ENCODE measurements at places on chromosomes 12 and 14.

DNA sequence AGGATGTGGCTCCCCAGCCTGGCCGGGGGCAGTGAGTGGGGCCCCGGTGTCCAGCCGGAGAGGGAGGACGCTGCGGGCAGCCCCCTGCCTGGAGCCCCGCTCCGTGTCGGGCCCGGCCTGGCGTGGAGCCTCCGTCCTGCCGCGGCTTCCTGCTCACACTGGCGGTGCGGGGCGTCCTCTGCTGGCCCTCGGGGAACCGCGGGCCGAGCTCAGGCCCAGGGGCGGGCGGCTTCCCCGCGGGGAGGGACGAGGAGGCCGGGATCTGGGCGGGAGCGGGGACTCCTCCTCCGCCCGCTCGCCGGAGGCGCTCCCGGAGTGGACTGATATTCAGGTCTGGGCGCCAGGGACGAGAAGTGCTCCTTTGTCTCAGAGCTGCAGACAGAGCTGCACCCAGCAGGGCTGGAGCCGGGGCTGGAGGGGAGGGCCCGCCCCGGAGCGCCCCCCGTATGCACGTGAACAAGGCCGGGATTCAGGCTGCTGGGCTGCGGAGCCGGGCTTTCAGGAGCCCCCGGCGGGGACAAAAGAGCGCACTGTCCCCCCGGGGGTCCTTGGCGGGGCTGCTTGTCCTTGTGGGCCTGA is 2.2 kb downstream of the MMP17 start:
- no peak for DNase-seq

- DNase-seq, result no peak
Observed at GRCh38 chr14:56995010-56995409, 184.7 kb upstream of the OTX2 start.

- DNase-seq, result no peak
Observed at GRCh38 chr14:61889914-61890351, 127.7 kb downstream of the SNAPC1 start.

DNA sequence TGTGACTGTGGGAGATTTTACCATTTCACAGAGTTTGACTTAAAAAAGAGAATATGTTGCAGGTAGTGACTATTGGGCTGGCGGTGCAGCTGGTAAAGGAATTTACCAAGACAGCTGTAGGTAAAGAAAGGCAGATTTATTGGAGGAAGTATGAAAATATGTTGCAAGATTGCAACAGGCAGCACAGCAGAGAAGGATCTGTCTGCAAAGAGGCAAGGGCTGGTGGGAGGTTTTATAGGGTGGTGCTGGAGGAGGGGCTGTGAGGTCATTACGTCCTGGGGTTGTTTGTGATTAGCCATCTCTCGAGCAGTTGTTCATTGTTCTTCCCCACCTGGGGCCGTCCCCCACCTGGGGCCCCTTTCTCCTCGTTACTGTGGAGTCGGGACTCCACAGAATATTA is 62.1 kb downstream of the ACACB start:
- no peak for DNase-seq

- DNase-seq, result no peak
Observed at GRCh38 chr14:95557291-95557690, 22.4 kb downstream of the GLRX5 start.

- DNase-seq, result no peak
Observed at GRCh38 chr12:124523071-124523470, 44.3 kb downstream of the NCOR2 start.

DNA sequence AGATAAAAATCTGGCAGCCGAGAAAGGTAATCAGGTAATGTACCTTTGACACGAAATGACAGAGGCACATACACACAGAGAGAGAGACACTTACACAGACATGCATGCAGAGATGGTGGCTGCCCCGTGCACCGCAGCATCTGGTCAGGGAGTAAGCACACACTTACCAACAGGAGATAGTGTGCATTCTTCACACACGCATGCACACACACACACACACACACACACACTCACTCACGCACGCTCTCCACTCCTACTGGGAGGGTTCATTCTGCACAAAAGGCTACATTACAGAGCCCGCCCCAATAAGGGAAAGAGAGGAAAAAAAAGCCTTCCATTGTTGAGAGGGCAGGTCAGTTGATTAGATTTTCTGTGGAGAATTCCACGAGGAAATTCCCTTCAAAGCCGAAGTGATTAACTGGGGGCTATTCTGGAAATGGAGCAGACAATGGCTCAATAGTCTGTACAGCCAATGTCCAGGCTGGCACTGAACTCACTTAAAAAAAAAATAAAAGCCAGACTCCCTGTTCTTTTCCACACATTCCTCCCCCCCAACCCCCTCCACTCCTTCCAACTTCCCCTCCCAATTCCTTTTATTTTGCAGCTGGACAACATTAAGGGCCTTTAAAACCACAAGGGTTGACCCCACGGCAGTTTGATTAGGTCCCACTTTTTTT is 1.4 kb upstream of the SOX5 start:
- no peak for DNase-seq

DNA sequence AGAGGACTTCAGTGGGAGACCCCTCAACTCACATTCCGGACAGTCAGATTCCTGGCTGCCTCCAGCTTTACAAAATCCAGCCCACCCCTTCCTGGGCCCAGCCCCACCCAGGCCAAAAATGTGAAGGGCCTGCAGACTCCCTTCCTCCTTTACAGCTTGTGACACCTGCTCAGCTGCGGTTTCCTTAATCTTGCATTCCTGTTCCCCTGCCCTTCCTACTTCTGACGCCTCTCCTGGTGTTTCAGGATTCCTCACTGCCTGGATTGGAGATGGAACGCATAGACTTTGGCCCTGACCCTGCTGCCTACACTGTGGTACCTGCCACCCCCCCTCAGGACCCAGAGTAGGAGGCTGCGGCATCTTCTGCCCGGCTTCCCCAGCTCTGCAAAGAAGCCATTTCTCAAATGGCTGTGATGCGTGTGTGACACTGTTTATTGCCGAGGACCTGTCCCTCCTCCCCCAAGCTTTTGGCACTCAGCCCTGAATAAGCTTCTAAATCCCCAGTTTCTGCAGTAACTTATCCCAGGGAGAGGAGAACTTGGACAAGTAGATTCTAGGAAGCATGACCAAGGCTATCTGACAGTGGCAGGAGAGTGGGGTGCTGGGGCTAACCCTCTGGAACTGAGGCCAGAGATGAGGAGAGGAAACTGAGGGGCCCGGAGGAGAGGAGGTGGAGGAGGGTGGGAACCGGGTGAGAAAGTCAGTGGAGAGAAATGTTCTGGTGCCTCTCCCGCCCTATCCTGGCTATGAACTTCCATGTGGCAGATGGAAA is 24.9 kb upstream of the BCDIN3D start:
- no peak for DNase-seq

DNA sequence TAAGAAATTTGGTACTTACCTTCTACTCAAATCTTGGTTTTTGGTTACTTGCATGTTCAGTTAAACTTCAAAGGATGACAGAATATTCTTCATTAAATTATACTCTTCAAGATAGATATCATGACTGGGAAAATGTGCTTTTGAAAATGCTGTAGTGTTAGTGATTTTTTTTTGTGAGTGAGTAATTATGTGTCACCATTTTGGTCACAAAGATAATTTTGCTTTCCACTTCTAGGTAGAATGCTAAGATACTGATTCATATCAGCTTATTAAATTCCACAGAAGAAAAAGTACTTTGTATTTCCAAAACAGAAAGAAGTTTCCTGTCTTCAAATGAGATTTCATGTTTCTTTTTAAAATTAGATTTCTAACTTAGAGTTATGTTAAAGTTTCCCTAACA is 61.2 kb downstream of the ATXN7L3B start:
- DNase-seq, result no peak

DNA sequence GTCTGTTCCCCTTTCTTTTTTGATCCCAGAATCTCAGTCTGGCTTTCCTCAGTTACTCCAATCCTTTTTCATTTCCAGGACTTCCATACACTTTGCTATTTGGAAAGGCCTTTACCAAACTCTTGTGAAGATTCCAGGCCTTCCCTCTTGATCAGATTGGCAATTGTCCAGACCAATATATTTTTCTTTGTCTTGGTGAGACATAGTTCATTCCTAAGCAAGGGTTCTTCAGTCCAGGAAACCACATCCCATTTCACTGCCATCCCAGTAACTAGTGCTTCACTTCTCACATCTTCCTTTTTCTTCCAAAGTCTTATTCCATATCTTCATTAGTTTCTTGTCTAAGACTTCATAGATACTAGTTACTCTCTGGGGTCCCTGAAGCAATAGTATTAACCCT is 2.1 kb upstream of the PTPRQ start:
- no peak for DNase-seq

GRCh38 chr14:72476657-72477499 is 417.0 kb downstream of the DPF3 start:
- peak; percentile 11 for DNase-seq

DNA sequence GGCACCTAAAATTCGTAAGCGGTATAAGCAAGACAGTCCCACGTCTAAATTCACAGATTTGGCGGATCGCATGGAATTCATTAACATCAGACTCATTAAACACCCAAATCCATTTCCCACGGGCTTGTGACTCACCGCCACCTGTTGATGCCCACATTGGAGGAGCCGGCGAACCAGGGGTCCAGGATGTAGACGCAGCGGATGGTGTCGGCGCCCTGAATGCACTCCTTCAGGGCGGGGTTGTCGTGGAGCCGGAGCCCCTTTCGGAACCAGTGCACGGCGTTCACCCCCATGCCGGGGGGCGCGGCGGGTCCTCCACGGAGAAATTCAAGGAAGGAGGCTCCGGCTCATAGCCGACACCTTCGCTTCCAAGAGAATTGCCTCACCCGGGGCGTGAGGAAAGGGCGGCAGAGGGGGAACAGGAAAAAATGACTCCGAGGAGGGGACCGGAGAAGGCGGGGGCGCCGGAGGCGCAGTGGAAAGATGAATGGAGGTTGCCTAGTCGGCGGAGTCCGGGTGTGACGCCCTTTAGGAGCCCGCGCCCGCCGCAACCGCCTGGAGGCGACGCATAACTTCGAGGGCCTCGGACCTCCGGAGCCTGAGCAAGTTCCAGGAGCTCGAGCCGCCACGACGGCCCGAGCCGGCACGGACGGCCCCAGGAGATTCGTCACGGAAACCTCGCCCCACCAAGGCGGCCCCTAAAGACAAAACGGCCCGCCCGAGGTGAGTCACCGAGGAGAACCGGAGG is 506 bp downstream of the CRY1 start:
- peak; percentile 45 for DNase-seq

GRCh38 chr12:88585077-88585476 is 4.8 kb upstream of the KITLG start:
- no peak for DNase-seq

DNA sequence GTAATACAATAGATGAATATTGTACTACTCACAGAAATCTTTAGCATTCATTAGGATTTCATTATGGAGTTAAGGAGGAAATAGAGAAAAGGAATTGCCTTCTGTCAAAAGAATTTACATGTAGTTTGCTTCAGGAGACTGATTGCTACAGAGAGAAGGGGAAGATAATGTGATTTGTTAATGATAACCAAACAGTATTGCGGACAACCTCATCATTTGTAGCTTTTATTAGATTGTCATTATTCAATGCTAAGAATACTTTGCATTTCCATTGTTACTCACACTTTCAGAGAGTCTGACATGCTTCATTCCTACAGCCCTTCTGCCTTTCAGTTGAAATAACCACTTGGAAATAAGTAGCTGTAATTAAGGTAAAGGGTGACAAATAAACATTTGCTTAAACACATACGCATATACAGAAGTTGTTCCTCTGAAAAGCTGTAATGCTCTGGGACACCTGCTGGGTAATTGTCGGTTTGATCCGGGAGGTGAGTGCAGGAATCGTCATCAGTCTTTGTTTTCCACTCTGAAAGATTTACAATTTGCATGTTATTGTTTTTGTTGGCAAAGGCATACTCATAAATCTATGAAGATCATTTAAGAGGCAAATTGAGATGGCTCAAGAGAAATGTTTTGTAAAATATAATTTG is 600.2 kb downstream of the TRHDE start:
- no peak for DNase-seq

- peak; percentile 63 for DNase-seq
Observed at GRCh38 chr14:104677512-104678332, 11.7 kb upstream of the INF2 start.

- DNase-seq, result no peak
Observed at GRCh38 chr12:96493106-96493505, 3.7 kb downstream of the CFAP54 start.

DNA sequence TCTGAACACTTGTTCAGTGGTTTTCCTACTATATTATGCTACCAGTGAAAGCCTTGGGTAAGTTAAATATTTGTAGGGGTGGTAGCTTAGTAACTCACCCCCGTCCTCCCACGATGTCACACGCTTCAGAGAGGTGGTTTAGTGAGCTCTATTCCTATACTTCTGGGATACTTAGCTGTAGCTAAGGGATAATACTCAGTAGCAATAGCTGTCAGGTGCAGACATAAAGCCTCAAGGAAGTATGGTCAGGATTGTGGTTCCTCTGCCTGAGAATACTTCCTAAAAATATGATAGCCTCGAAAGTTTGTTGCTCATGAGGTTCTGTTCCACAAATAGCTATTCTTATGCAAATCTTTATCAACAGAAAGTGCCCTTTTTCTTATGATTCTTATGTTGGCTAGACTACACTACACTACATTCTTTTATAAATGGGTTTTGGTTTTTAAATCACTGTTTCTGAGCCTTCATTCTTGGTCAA is 11.9 kb downstream of the DLST start:
- no peak for DNase-seq

GRCh38 chr14:105818712-105819005 is 292.3 kb downstream of the TMEM121 start:
- DNase-seq, result no peak

- DNase-seq, result no peak
Observed at GRCh38 chr12:113903381-113903863, 62.7 kb downstream of the RBM19 start.

DNA sequence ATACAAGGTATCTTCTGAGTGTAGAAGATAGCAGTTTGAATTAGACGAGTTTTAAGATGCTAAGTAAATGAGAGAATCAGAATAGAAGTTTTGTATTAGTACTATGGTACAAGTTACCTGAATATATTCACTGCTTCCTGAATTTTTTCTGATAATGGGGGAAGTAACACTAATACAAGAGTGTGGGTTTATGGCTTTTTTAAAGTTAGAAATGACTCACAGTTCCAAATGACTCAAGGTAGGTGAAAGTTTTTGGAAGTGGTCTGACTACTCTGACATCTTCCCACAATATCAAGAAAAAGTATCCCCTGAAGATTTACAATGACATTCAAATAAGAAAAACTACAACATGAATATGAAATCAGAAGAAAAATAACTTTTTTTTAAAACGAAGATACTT is 123.7 kb upstream of the GARIN6 start:
- DNase-seq, result no peak

DNA sequence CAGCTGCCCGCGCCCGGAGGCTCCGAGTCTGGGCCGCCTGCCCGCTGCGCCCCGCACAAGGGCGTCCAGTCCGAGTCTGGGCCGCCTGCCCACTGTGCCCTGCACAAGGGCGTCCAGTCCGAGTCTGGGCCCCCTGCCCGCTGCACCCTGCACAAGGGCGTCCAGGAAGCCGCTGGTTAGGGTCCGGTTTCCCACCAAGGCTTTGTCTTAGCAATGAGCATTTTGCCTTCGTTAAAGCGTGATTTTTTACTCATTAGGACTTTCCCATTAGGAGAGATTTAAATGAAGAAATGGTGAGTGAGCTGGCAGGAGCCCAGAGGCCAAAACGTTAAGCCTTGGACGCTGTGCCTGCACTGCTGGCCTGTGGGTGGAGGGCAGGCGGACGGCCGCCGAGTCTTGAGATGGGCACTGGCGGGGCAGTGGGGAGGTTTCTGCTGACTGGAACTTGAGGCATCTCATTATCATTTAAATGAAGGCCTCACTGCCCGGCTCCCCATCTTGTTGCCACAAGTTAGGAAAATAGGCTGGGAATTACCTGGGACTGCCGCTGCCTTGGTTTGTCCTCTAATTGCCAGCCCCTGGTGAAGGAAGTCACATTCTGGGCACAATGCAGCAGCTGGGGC is 36.0 kb downstream of the FBRSL1 start:
- no peak for DNase-seq

- no peak for DNase-seq
Observed at GRCh38 chr12:48693572-48693971, 11.5 kb upstream of the KANSL2 start.

Measured in stimulated activated CD4-positive, alpha-beta T cell treated with anti-CD3 and anti-CD28 coated beads, TNF-alpha, amount 100 ng/mL, for 1 hour (primary cell).